Lung (tissue), 17 donors: ENCODE measurements at places on chromosomes 2 and 18. TPM values are rescaled to one million over a fixed set of nuclear protein-coding genes. Genes with fewer than 3 reads are reported as not detected.

HOXD10 gene
- total RNA-seq: not detected

BMPR2 gene
- 55.0 TPM for total RNA-seq

SERPINB11 gene
- not detected for total RNA-seq

FKBP7 gene
- total RNA-seq: 53.3 TPM
